M059J (cell line): ENCODE measurements at places on chromosomes 1 and 21.
A peak's percentile ranks its signal among the peaks of the same experiment; 100 is the strongest.

DNA sequence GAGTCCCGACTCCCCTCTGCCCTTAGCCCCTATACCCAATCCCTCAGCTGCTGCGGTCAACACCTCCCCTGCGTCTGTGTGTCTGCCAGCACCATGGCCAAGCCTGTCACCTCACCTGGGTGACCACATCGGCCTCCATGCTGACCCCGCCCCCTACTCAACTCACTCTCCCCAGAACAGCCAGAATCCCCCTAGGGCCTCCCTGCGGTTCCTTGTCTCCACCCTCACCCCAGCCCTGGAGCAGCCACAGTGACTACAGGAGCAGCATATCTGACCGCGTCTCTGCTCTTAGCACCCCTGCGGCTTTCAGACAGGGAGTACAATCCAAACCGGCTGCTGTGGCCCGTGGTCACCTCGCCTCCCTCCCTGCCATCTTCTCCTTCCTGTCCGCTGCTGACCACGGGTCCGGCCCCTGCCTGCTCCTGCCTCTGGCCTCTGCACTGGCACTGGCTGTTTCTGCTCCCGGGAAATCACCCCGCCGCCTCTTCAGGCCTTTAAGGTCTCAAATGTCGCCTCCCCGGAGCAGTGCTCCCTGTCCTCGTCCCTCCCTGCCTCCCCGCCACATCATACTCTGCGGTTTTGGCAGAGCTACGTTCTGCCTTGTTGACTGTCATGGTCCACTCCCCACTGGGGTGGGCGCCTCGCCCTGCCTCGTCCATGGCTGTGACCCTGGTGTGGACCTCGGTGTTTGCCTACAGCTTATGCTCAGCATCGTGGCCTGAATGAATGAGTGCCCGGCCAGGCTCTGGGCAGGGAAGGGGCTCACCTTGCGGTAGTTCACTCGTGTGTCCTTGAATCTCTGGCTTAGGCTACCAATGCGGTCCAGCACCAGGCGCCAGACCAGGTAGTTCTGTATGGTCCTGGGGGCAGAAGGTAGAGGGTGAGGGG lies 11.1 kb downstream of the PRXL2B start:
- peak; percentile 12 for DNase-seq

DNA sequence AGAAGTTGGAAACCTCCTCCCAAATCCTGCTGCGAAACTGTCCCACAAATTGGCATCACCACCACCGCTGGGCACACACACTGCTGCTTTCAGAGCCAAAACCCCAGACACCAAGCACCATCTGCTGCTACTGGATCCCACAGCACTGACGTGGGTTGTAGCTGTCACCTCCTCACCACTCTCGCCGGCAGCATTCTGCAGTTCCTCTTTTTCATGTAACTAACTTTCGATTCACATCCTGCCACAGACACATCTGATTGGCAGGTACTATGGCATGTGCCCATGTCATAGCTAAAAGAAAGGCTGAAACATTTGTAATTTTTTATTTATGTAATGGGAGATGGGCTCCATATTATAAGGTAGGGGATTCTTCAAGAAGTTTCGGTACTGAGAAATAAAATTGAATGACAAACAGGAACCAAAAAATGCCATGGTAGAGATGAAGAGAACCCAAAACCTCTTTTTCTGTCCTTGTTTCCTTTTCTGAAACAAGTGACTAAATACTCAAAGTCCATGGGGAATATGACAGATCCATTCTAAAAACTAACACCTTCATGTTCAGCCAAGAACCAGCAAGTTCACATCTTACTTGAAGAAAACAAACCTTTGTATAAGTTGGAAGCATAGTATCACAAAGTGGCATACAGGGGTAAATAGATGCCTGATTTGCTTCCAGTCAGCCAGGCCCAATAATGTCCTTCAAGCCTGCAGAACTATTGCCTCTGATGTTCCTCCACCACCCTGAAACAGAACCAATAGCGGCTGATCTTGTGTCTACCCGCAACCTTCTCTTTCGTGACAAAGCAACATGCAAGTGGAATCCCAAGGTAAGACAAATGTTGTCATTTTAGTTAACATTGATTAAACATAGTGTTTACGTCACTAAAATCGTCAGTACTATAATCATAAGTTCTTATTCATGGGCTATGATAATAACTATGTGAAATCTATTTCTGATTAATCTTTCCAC lies 26.6 kb upstream of the RGS13 start:
- DNase-seq, result peak; percentile 29

DNA sequence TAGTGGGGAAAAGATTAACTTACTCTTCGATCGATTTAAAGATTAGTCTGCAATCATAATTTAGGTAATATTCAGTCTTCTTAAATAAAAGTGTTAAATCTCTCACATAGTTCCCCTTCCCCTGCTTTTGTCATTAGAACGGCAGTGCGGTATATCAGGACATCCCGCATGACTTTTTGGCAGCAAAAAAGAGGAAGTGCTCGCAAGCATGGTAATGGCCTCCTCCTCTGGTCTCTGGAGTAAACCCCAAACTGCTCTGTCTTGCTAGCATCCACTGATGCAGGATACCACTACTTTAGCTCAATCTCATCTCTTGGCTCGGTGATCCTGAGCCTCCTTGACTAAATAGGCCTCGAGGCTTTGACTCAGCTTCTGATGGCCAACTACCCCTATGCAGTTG lies 78.7 kb upstream of the VAV3 start:
- no peak for DNase-seq

GRCh38 chr1:2783069-2783434 lies 18.4 kb downstream of the TTC34 start:
- DNase-seq, result no peak

GRCh38 chr1:34590211-34590623 lies 164.6 kb upstream of the GJB5 start:
- peak; percentile 76 for DNase-seq

DNA sequence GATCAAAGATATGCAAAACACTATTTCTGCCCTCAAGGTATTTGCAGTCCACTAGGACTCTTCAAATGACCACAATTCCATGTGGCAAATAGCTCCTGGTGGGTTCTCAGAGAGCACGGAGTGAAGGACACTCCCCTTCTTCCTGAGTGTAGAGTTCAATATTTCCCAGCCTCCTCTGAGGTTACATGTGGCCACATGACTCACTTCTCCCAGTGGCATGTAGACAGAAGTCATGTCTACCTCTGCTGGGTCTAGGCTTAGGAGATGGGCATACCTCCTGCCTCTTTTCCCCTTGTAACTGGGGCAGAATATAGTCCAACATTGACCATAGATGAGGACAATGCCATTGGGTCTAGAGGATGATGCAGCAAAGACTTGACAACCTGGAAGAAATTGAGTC lies 191.4 kb downstream of the MIS18A start:
- no peak for DNase-seq

GRCh38 chr1:182845379-182845778 lies 6.2 kb downstream of the DHX9 start:
- DNase-seq, result no peak

DNA sequence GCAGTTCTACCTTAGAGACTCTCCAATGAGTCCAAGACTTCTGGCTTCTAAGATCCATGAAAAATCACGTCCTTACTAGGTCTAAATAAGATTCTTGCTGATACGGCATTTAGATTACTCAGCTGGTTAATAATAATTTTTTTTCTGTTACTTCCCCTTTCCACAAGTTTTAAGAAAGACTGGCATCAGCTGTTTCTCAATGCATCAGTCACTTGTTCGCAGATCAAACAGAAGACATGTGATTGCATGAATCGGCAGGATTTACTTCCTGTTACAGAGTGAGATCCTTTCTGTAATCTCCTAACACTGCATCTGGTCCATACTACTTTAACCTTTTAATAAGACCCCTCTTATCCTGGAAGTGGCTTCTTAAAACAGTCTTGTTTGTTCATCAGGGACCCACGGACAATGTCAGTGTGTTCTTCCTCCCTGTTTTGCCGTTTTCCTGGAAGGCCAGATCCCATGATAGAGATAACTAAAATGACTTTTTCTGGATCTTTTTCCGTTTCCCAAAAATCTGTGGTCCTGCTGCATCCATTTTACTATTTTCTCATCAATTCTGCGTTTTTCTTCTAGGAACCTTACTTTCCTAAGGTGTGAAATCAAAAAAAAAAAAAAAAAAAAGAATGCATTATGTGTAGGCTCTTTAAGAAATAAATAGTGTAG lies 6.1 kb downstream of the NPL start:
- no peak for DNase-seq

- DNase-seq, result no peak
Measured at GRCh38 chr21:26443867-26444266, 129.2 kb downstream of the CYYR1 start.

DNA sequence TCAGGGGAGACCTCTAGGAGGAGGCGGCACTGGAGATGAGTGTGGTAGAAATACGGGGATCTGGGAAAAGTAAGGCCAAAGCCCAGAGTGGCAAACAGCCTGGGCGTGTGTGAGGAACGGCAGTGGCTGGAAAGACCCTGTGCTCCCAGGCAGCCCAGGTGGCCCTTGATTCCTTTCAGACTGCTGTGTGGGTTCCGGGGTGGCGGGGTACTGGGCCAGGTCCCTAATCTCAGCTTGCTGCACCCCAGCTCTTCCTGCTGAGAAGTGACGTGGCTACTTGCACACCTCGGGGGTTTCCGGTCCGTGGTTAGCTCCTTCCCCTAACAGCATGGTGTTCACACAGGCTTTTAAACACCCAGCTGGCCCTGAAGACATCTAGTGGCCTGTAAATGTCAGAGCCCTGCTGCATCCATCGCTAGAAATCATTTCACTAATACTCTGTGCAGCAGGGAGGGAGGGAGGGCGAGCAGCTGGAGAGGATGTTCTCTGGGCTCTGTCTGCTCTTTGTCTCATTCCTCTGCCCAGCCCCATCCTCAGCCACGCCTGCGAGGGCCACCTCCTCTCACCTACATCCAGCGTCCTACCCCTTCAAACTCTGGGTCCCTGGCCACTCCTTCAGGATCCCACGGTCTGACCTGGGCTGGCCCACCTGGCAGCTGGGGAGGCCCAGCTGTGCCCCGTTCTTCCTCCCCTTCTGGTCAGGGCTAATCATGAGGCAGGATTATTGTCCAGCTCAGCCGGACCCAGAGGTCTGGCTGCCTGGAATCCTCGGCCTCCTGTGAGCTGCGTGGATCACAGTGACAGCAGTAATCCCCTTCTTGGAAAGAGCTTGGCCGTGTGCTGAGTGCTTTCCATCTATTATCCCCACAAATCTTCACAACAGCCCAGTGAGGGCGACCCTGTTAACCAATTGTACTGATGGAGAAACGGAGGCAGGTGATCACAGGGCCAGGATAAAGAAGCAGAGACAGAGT lies 7.2 kb downstream of the ZDHHC18 start:
- no peak for DNase-seq

DNA sequence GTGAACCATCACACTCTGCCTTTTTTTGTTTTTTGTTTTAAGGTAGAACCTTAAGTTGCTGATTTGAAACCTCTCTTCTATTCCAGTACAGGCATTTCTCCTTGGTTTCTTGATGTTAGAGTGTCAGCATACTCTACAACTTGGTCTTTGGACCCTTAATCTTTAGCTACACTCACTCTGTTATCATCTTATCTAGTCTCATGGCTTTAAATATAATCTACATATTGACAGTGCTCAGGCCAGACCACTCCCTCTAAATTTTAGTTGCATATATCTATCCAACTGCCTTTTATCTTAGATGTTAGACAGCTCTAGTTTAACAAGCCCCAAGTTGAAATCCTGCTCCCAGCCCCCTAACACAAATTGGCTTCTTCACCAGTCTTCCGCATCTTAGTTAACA lies 22.1 kb downstream of the NME7 start:
- no peak for DNase-seq

DNA sequence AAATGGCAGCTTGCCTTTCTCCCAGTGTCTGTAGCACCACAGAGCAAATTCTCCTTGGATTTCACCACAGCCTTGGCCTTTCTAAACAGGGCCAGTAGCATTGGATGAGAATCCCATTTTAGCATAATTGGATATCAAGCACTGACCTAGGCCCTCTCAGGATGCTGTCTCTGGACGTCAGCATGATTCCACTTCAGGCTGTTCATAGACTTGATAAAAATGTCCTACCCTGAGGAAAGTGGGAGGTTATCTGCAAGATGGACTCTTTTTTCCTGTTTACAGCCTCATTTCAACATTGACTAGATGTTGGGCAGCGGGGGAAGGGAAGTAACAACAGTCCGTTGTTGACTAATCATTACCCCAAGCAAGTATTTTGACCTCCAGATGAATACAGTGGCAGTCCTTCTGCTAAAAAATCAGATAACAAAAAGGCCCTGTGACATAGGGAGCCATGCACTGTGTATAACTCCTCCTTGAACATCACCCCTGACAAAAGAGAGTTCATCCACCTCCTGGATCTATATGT lies 5.2 kb downstream of the NPL start:
- no peak for DNase-seq

- DNase-seq, result peak; percentile 17
Measured at GRCh38 chr1:91884459-91885212, 1.3 kb downstream of the TGFBR3 start.

DNA sequence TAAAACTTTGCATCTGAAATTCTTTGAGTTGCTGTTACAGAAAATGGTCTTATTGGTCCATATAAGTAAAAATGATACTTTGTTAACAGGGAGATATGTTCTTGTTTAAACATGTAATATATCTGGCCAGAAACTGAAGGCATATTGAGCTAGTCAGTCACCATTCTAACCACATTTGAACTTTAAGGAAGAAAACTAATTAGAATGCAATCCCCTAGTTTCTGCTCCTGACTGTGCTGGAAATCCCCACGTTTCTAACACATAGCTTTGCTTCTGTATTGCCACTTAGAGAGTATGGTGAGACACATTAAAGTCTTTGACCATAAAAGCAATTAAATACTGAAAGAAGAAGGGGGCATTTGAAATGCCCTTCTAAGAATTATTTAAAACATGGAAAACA lies 32.1 kb upstream of the HIVEP3 start:
- peak; percentile 37 for DNase-seq

DNA sequence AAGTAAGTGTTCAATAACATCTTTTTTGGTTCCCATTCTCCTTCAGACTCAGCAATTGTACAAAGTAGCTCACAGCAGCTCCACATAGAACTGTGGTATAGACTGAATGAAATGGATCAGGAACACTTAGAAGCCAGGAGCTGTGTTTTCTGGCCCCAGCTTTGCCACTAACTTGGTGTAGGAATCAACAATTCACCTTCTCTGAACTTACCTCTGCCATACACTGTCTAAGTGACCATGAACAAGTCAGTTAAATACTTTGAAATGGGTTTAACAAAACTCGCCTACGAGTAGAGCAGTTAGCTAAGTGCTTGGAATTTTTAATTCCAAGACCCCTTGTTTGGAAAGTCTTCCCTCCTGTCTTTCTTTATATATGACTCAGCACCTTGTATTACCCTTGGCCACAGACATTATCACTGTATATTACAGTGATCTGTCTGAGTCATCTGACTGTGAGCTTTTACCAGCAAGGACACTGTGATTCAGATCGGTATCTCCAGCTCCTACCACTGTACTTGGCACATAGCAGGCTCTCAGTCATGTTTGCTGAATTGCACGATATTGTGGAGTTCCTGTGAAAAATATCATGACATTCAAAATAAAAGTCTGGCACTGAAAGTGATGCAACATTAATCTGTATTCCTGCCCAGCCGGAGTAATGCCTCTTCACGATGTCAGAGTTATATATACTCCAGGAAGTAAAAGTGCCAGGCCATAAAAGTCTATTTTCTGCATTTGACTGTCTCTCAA lies 101.7 kb upstream of the BEND5 start:
- DNase-seq, result peak; percentile 76

- peak; percentile 89 for DNase-seq
Measured at GRCh38 chr1:85274969-85275453, 1.4 kb downstream of the BCL10 start.

GRCh38 chr1:198534548-198535418 lies 5.7 kb downstream of the ATP6V1G3 start:
- DNase-seq, result no peak
